Hair follicle dermal papilla cell (primary cell): ENCODE measurements at places on chromosomes 1 and 21. TPM values are rescaled to one million over a fixed set of nuclear protein-coding genes. Genes with fewer than 3 reads are reported as not detected.

Gene PTGER3
- total RNA-seq: 6.5 and 14.8 TPM in 2 replicates

Gene TMEM269
- total RNA-seq: under 0.01 TPM in 1 of 2 replicates, not detected in the other

Gene UTS2
- total RNA-seq: not detected in 2 replicates

Gene LIX1L
- total RNA-seq: 50.8 and 52.1 TPM in 2 replicates

Gene PTGS2
- 9.1 and 17.4 TPM in 2 replicates for total RNA-seq
